ENCODE measurements at places on chromosomes 5 and 9. TPM values are rescaled to one million over a fixed set of nuclear protein-coding genes. Genes with fewer than 3 reads are reported as not detected.

FAM151B gene
- 2.4 TPM for total RNA-seq

IL13 gene
- not detected for total RNA-seq

OCLN gene
- total RNA-seq: 184 TPM

MARCOL gene
- total RNA-seq: not detected

GPR150 gene
- 0.21 TPM for total RNA-seq

DNAJC21 gene
- total RNA-seq: 66.0 TPM

TMEM8B gene
- total RNA-seq: 4.8 TPM

PRUNE2 gene
- total RNA-seq: 3.7 TPM

Measured in Caco-2 (cell line).